ENCODE measurements at places on chromosomes 4 and X. TPM values are rescaled to one million over a fixed set of nuclear protein-coding genes. Genes with fewer than 3 reads are reported as not detected.

GRCh38 chrX:34300871-34301270 is 168.8 kb upstream of the FAM47A start:
- DNase-seq, result no peak

- no peak for DNase-seq
Observed at GRCh38 chr4:175802988-175803387, 9.1 kb downstream of the GPM6A start.

DNA sequence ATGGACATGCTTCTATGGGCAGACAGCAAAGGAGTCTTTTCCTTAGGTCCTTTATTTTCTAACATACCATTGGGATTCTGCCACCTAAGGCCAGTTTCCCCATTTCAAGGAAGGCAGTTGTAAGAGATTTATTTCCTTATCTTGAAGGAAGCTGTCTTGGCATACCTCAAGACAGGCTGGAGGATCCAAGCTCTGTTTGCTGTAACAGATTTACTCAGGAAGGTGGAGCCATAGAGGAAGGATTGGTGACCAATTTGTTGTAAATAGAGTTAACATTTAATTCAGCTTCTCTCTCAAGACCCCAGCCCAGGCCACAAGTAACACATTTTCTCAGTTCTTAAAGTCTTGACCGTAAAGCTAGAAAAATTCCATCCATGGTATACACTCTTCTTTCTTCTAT is 131.6 kb upstream of the TENM3 start:
- DNase-seq, result no peak

DNA sequence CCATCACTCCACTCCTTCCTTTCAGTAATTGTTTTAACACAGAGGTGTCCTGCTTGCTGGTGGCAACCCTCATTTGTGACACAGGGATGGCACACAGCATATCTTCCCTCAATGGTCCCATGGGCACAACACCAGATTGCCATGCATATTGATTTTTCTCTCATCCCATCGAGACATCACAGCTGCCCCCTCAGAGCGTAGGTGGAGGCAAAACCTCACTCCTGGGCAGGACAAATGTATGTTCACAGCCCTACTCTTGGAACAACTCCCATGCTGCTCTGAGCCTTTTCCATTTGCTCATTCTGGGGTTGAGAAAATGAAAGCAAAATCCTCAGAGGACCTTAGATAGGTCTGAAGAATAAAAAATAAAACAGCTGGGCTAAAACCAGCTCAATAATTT is 172.2 kb downstream of the GABRB1 start:
- DNase-seq, result no peak

GRCh38 chrX:121562616-121563015 is 515.2 kb downstream of the GLUD2 start:
- no peak for DNase-seq

DNA sequence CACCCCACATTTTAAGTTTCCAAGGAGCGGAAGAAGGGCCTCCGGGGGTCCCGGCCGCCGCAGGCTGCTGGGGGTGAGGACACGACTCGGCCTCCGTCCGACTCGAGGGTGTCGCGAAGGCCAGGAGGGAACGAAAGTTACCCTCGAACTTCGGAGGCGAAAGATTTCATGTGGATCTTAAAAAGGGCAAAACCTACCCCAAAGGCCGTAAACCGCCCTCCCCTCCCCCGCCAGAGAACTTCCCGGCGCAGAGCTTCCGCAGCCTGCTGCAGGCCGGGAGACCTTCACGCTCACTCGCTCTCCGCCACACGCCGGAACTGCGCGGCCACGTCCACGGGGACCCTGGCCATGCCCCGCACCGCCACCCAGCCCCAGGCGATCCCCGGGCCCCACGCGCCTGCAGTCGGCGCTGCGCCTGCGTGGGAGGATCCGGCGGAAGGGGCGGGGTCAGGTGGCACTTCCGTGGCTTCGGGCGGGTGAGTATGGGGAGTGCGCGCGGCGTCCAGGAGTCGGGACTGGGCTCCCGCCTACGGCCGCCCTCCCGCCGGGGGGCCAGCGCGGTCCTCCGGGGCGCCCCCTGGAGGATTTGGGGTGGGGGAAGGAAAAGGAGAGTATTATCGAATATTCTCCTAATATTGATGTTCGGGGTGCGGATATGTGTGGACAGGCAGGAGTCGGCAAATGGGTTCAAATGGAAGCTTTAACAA is at the start of gene MMAA:
Gene MMAA (plus strand): TSS at position 454 of the 707 bp plus-strand sequence. CDS start 19,755 bp downstream, outside the sequence.
- DNase-seq, result peak; percentile 97

DNA sequence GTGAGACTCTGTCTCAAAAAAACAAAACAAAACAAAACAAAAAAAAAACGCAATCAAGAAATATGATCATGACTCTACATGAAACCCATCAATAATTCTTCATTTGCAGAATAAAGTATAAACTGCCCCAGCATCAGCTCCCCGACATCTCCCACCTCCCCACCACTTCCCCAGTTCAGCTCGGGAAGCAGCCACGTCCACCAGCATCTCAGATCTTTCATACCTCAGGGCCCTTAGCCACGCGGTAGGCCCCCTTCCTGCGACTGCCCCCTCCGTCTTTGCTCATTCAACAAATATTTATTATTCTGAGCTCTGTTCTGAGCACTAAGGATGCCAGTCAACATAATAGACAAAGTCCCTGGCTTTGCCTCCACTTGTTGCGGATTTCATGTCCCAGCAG is 45.6 kb downstream of the DCTD start:
- no peak for DNase-seq

The CLOCK gene
- 32.0 TPM for total RNA-seq

The PDCL2 gene
- not detected for total RNA-seq

The SEC24B gene
- 26.6 TPM for total RNA-seq

Data from cardiac septum (tissue), 1 donor.